ENCODE measurements at places on chromosomes 16 and 17. TPM values are rescaled to one million over a fixed set of nuclear protein-coding genes. Genes with fewer than 3 reads are reported as not detected.
A peak's percentile ranks its signal among the peaks of the same experiment; 100 is the strongest.

Gene SNAI3
- total RNA-seq: 0.71 TPM

Gene SSTR5
- 0.26 TPM for total RNA-seq

Gene CISD3
- 18.3 TPM for total RNA-seq

Gene ACACA
- total RNA-seq: 31.6 TPM

Gene IRX6
- 0.16 TPM for total RNA-seq

Gene PAGR1
- 14.9 TPM for total RNA-seq

Gene KAT7
- 60.8 TPM for total RNA-seq

Gene CPNE2
- total RNA-seq: 29.4 TPM

GRCh38 chr17:68682903-68683302 lies 81.7 kb upstream of the FAM20A start:
- no peak overlapping the region for H3K4me3 ChIP-seq
- no peak for DNase-seq
- no peaks in the 10 kb centered on the region for H3K36me3 ChIP-seq
- H3K27me3 ChIP-seq: no peaks in the 10 kb centered on the region
- peak overlapping the region; percentile 10 for H3K27ac ChIP-seq

DNA sequence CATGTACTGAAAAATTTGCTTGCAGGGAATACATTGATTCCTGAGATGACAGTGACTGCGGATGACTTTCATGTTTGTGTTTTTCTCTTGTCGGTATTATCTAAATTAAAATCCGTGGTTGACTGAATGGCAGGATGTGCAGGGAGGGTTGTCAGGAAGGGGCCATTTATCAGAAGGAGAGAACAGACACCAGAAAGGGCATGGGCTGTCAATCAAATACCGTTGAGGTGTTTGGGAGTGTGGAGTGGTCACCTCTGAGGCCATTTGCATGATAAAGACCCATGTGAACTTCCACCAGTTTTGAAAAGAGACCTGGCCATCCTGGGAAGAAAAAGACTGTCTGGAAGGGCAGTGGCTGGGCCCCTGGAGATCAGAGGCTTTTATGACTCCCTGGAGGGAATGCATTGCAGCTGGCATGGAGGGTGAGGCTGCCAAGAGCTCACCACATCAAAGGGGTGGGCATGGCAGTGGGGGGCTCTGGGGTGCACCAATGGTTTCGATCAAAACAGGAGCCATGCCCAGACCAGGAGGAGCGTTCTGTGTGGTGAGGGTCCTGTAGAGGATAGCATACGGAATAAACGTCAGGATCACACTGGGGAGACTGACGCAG lies 67.1 kb downstream of the CYLD start:
- no peaks in the 10 kb centered on the region for H3K4me1 ChIP-seq
- no peak for DNase-seq
- no peak overlapping the region for H3K27ac ChIP-seq
- H3K4me3 ChIP-seq: no peak overlapping the region
- no peaks in the 10 kb centered on the region for H3K36me3 ChIP-seq
- H3K27me3 ChIP-seq: no peaks in the 10 kb centered on the region

DNA sequence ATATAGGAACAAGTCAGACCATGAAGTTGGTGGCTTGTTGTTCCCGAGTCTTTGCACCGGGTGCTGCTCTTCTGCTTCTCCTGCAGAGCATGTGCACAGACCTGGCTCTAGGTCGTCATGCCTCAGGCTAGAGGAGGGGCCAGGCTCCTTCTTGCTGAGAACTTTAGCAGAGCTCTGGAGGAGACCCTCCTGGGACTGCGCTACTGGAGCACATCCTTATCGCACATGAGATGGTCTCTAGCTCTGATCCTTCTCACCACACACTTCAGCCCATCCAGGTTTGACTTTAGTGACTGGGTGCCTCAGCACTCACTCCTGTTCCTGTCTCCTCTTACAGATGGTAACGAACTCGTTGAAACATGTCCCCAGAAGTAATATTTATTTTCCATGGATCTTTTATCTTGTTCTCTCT lies 14.9 kb downstream of the FOXK2 start:
- no peak overlapping the region for H3K4me3 ChIP-seq
- peaks cover 6% of the 10 kb centered on the region for H3K4me1 ChIP-seq
- H3K36me3 ChIP-seq: no peaks in the 10 kb centered on the region
- no peak overlapping the region for H3K27ac ChIP-seq
- DNase-seq: no peak

- no peak for DNase-seq
- no peak overlapping the region for H3K27ac ChIP-seq
- H3K4me1 ChIP-seq: peaks cover 5% of the 10 kb centered on the region
- no peak overlapping the region for H3K4me3 ChIP-seq
- H3K36me3 ChIP-seq: no peaks in the 10 kb centered on the region
These were observed 42.2 kb downstream of the TENT4B start for GRCh38 chr16:50195276-50195675.

GRCh38 chr17:68133346-68134045 lies 98.0 kb downstream of the KPNA2 start:
- no peak for DNase-seq
- H3K36me3 ChIP-seq: no peaks in the 10 kb centered on the region
- no peak overlapping the region for H3K27ac ChIP-seq
- no peaks in the 10 kb centered on the region for H3K27me3 ChIP-seq

- no peaks in the 10 kb centered on the region for H3K27me3 ChIP-seq
- H3K4me3 ChIP-seq: no peak overlapping the region
- H3K27ac ChIP-seq: no peak overlapping the region
- no peak for DNase-seq
These were observed 1.9 kb downstream of the HS3ST4 start for GRCh38 chr16:25693631-25694030.

GRCh38 chr17:436571-436970 lies 84.0 kb upstream of the RPH3AL start:
- H3K36me3 ChIP-seq: no peaks in the 10 kb centered on the region
- DNase-seq: no peak
- no peak overlapping the region for H3K27ac ChIP-seq
- H3K4me1 ChIP-seq: no peaks in the 10 kb centered on the region

- no peak overlapping the region for H3K27ac ChIP-seq
- no peaks in the 10 kb centered on the region for H3K27me3 ChIP-seq
- DNase-seq: peak; percentile 80
- no peaks in the 10 kb centered on the region for H3K4me1 ChIP-seq
- H3K4me3 ChIP-seq: no peak overlapping the region
These were observed 25.5 kb downstream of the COPZ2 start for GRCh38 chr17:48012151-48012520.

DNA sequence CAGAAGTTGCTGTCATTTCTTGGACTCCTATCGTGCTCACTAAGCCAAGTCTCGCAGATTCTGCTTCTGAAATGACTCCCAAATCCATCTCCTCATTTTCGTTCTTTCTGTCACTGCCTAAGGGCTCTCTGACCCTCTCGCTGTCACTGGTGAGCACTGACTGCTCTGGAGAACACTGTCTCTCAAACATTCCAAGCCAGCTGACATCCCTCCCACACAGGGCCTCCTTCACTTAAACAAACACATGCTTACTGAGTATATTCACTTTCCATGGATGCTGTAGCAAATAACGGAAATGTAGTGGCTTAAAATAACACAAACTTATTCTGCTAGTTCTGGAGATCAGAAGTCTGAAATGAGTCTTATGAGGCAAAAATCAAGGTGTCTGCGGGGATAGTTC lies 18.8 kb downstream of the CACNG1 start:
- H3K27me3 ChIP-seq: no peaks in the 10 kb centered on the region
- DNase-seq: no peak

DNA sequence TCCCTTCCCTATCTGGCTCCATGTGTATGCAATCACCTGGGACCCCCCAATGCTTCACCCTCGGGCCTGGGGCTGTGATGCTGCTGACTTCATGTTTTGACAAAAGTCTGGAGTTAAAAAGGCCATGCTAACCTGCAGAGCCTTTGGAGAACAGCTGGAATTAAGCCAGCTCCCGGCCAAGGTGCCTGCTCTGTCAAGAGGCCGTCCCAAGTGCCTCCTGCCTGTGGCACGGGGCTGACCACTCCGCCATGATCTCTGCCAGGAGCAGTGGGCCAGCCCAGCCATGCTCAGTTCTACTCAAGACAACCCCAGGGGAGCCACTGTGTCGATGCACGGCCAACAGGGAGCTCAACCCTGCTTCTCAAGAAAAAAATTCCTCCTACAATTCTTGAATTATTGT lies 93.6 kb downstream of the CCDC182 start:
- no peak overlapping the region for H3K4me3 ChIP-seq
- no peak for DNase-seq
- H3K27ac ChIP-seq: no peak overlapping the region
- no peaks in the 10 kb centered on the region for H3K27me3 ChIP-seq
- no peaks in the 10 kb centered on the region for H3K4me1 ChIP-seq

GRCh38 chr17:15893658-15894024 lies 51.3 kb upstream of the ADORA2B start:
- no peaks in the 10 kb centered on the region for H3K4me1 ChIP-seq
- no peak overlapping the region for H3K27ac ChIP-seq
- DNase-seq: no peak
- H3K36me3 ChIP-seq: no peaks in the 10 kb centered on the region
- H3K4me3 ChIP-seq: no peak overlapping the region

DNA sequence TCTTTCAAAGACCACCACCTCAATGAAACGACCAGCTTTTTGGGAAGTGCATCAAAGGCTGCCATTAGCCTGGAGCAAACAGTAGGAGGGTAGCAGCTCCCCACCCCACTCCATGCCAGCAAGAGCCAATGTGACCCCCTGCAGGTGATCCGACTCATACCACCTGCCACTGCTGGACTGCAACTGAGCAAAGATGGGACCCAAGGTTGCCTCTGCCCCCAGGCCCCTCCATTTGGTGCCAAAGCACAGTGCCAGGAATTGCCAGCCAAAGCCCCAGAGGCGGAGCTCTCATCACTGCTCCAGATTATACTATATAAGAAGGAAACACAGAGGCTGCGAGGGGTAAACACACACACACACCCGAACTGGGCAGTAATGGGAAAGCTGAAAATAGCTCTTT lies 8.3 kb downstream of the PITPNM3 start:
- H3K4me3 ChIP-seq: no peak overlapping the region
- H3K36me3 ChIP-seq: no peaks in the 10 kb centered on the region
- H3K27me3 ChIP-seq: no peaks in the 10 kb centered on the region
- H3K27ac ChIP-seq: no peak overlapping the region
- DNase-seq: no peak

- no peaks in the 10 kb centered on the region for H3K4me1 ChIP-seq
- no peaks in the 10 kb centered on the region for H3K27me3 ChIP-seq
- no peak overlapping the region for H3K4me3 ChIP-seq
- H3K27ac ChIP-seq: no peak overlapping the region
- peak; percentile 46 for DNase-seq
- H3K36me3 ChIP-seq: no peaks in the 10 kb centered on the region
These were observed 1151.9 kb upstream of the GOT2 start for GRCh38 chr16:59886021-59886420.

DNA sequence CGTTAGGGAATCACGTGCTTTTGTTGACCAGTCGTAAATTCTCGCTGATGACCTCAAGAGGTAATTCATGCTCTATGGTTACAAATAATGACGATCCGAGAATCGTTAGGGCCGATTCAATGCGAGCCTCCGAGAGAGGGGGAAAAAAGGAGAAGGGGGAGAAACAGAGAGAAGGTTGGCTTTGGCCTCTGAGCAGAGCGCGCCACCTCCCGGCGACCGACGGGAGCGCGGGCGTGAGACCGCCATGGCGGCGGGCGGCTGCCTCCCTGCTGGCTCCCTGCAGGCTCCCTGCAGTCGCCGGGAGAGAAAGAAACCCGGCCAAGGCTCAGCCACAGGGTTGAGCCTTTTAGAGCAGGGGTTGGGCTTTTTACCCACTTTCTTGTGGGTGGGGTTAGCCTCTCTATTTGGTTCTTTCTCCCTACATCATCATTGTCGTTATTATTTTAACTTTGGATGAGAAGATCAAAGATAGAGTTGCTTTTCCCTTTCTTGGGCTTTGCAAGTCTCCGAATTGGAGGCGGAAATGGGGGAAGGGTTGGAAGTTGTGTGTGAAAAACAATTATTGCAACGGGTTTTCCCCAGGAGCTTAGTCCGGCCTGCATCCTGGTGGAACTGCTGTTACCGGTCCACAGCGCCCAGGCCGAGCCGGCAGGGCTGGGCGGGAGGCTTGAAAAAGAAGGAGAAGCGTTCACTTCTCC lies 410 bp upstream of the HOXB5 start:
- H3K27me3 ChIP-seq: no peaks in the 10 kb centered on the region
- H3K27ac ChIP-seq: no peak overlapping the region
- no peak overlapping the region for H3K4me3 ChIP-seq
- DNase-seq: peak; percentile 95

GRCh38 chr17:82952019-82952418 lies 112.2 kb upstream of the ZNF750 start:
- DNase-seq: no peak
- no peak overlapping the region for H3K27ac ChIP-seq
- H3K4me3 ChIP-seq: no peak overlapping the region
- no peaks in the 10 kb centered on the region for H3K27me3 ChIP-seq

GRCh38 chr17:41655611-41656111 lies 31.3 kb upstream of the KRT17 start:
- H3K36me3 ChIP-seq: no peaks in the 10 kb centered on the region
- H3K27ac ChIP-seq: no peak overlapping the region
- no peak for DNase-seq
- H3K4me1 ChIP-seq: no peaks in the 10 kb centered on the region
- no peak overlapping the region for H3K4me3 ChIP-seq

DNA sequence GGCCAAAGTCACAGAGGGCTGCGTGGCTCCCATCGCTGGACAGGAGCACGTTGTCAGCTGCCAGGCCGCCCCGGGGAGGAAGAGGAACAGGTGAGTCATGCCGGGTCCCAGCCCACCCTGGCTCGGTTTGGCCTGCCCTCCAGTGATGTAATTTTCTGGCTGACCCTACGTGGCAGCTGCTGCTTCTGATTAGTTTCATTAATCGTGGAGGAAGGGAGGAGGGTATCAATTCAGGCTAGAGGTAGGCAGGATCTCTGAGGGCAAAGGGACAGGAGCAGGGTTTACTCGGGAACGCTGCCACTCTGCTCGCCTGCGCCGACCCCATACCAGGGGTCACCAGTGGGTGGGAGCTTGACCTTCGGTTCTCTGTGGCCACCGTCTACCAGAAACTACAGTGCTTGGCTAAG lies 11.7 kb upstream of the SPATA32 start:
- no peaks in the 10 kb centered on the region for H3K4me1 ChIP-seq
- no peak overlapping the region for H3K4me3 ChIP-seq
- no peak overlapping the region for H3K27ac ChIP-seq

- H3K27me3 ChIP-seq: no peaks in the 10 kb centered on the region
- H3K4me1 ChIP-seq: peaks cover 2% of the 10 kb centered on the region
- no peak for DNase-seq
These were observed 339.4 kb downstream of the SEC14L1 start for GRCh38 chr17:77480199-77480508.

All from aorta (tissue), 5 donors.